ENCODE measurements at places on chromosomes 5 and 9. TPM values are rescaled to one million over a fixed set of nuclear protein-coding genes. Genes with fewer than 3 reads are reported as not detected.

Gene PCDHGB7
- total RNA-seq: 18.5 TPM

Gene SLC22A4
- 3.8 TPM for total RNA-seq

Gene ZSWIM6
- 10.0 TPM for total RNA-seq

Gene ARID3C
- not detected for total RNA-seq

Gene LTC4S
- 1.4 TPM for total RNA-seq

Gene PRDM9
- not detected for total RNA-seq
